ENCODE measurements at places on chromosomes 5 and 9.

- no peak for DNase-seq
Measured at GRCh38 chr5:149319174-149319573, 26.1 kb upstream of the GRPEL2 start.

DNA sequence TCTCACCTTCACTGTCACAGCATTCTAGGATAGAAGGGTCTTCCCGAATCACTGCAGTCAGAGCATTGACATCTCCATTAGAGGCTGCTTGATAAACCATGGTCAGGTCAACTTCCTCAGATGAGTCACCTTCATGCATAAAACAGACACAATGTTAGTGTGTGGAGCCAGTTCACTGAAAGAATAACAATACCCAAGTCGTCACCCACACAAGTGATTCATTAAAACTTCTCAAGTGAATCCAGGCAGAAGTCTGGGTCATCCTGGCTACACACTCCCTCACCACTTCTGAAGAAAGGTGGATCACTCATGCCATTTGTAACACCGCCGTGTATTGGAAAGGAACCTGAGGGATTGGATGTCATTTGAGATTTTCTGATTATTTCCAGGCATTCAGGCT lies 49.6 kb downstream of the ANKRD55 start:
- peak; percentile 77 for DNase-seq

DNA sequence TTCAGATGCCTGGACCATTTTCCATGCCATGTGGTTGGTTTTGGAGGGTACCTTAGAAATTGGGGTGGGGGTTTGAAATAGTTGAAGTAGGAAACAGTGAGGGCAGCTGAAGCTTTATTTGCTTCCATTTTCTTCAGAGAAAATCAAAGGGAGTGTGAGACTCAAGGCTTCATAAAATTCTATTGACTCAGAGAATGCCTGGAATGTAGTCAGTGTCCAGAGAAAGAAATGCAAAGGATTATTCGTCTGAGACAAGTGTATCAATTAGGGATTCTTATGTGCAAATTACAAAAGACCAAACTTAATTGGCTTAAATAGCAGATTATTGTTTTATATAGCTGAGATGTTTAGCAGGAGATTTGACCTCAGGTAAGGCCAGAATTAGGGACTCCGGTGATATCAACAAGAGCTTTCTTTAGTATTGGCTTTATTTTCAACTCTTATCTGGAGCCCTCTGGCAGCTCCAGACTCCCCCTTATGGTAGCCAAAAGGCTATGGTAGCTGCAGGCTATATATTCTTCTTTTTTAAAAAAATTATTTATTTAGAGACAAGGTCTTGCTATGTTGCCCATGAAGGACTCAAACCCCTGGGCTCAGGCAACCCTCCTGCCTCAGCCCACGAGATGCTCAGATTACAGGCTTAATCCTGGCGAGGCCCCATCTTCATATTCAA lies 38.9 kb downstream of the PTTG1 start:
- DNase-seq, result no peak

DNA sequence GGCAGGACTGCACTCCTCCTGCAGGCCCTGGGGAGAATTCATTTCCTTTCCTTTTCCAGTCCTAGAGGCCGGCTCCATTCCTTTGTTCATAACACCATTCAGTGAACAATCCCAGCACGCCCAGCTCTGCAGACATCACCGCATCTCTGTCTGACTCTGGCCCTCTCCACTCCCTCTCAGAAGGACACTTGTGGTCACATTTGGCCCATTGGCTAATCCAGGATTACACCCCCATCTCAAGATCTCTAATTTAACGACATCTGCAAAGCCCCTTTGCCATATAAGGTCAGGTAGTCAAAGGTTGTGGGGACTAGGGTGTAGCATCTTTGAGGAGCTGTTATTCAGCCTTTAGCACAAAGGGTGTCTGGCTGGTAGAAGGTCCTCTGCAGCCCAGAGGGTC lies 185.0 kb upstream of the DAP start:
- no peak for DNase-seq

DNA sequence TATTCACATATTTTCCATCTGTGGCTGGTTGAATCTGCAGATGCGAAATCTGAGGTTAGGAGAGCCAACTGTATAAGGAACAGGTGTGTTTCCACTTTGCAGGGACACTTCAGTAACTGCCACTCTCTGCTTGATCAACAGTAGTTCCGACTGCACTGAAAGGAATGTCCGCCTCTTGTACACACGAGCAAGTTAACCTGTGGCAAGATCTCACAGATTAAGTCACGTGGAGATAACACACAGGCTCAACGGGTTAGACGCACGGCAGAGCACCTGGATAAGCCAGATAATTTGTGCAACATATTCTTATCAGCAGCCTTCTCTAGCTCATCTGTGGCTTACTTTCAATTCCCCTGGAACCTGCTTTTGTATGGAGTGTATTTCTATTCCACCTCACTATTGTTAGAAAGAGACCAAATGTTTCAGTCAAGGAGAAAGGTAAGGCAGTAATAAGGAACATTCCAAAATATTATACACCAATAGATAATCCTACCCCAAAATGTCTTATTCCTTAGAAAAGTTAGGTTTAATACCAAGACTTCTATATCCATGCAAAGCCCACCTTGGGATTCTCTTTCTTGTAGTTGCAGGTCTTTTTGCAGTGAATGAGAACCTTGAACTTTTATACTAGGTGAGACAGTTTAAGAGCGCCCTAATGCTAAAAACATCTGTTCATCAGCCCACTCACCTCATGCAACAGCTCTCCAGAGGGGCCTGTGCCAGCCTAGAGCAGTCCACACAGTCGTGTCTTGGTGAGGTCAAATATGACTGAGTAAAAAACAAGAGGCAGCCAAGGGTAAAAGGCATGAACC lies 6.5 kb upstream of the C9 start:
- DNase-seq, result no peak

DNA sequence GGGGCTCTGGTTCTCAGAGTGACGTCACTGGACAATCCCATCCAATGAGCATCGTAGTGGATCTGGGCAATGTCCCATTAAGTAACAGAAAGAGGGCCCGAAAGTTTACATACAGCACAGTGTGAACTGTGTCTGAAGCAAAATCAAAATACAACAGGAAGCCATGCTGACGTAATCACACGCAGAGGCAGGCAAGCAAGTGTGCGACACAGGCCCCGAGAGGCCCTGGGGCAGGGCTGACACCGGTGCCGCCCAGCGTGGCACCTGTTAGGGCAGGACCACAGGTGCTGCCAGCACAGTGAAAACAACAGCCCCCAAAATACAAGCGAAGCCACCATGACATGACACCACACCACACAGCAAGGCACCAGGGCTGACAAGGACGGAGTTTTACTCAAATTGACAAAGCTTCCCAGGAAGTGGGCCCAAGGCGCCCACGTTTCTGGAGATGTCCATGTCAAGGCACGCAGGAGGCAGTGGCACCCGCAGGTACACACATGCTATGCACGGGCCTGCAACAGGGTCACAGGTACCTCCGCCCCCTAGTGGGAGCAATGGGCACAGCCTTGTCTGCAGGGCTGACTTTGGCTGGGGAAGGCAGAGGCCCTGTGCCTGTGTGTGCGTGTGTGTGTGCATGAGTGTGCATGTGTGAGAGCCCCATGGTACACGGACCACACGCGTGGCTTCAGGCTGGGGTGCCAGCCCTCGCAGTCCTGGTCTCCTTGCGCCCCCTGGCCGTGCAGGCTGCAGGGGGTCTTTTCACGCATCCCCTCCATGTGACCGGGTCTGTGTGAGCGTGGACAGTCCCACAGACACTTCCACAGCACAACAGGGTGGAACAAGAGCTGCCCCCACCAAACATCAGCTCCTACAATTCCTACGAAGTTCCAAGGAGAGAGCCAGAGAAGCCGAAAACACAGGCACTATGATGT lies 19.6 kb downstream of the QSOX2 start:
- DNase-seq, result peak; percentile 94
